A172 (cell line): ENCODE measurements at places on chromosomes 6 and 20. TPM values are rescaled to one million over a fixed set of nuclear protein-coding genes. Genes with fewer than 3 reads are reported as not detected.
A peak's percentile ranks its signal among the peaks of the same experiment; 100 is the strongest.

GRCh38 chr6:56637640-56638039 is 5.0 kb downstream of the DST start:
- DNase-seq = peak; percentile 60

DNA sequence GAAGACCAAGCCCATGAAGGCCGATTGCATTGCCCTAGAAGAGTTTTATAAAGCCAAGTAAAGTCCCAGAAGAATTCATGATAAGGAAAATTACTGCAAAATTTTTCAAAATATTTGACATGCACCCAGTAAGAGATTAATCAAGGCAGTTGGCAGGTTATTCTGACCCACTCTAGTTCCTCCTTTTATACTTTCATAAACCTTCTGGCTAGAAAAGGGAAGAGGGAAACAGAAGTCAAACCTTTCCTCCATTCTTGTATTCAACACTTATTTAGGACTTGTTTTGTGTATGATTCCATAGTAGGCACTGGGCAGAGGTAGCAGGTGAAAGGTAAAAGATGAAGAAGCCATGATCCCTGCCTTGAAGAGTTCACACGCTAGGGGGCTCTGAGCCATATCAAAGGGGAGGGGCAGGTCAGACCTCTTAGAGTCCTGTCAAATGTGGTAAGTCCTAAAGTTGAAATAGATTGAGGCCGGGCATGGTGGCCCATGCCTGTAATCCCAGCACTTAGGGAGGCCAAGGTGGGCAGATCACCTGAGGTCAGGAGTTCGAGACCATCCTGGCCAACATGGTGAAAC is 85.4 kb downstream of the NDUFAF5 start:
- no peak for DNase-seq

Gene DEF6
- total RNA-seq = not detected in 2 replicates

Gene NOTCH4
- total RNA-seq = 0.81 and 1.6 TPM in 2 replicates

Gene HTR1E
- total RNA-seq = not detected in 2 replicates

- peak; percentile 40 for DNase-seq
Measured at GRCh38 chr6:24646771-24647170, 780 bp upstream of the KIAA0319 start.

Gene CLPSL2
- total RNA-seq = 4.7 TPM in 1 of 2 replicates, not detected in the other

DNA sequence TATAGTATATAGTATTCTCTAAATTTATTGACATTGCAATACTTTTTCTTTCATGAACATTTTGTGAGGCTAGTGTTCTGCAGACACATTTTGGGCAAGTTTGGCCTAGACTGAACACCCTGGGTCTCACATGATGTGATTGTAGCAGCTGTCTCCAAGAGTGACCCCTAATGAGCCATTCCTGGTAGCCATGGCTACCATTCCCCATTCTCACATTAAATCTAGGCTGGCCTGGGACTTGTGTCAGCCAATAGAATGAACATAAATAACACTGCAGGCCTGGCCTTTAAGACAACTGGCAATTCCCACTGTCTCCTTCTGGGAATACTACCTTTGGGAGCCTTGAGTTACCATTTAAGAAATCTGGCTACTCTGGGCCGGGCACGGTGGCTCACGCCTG is 38.0 kb upstream of the TASP1 start:
- no peak for DNase-seq

DNA sequence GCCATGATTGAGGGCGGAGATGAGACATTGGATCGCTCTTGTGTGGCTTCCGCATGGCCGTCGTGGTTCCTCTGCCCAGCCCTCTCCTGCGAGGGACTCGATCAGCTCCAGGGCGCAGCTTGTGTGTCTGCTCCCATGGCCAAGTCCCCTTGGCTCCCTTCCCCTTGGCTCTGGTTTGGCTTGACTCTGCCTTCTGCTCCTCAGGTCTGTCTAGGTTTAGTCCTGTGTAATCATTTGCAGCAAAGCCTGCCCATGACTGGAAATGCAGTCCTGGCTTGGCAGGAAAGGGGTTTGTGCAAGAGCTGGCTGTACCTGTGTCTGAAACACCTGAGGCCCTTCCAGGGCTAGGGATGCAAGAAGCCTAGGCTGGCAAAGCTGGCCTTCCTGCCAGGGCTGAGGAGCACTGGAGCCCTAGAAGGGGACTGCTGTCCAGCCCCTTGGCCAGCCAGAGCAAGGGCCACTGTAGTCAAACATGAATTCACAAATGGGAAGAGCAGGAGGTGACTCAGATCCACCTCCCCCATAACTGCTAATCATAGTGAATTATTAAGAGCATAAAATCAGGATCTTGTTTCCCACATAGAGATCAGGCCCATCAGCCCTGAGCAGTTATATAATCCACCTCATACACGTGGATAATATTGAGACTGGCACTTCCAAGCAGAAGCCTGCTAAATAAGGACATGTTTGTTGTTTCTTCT is 196.8 kb downstream of the FARS2 start:
- DNase-seq = no peak

Gene PRICKLE4
- not detected in 2 replicates for total RNA-seq

DNA sequence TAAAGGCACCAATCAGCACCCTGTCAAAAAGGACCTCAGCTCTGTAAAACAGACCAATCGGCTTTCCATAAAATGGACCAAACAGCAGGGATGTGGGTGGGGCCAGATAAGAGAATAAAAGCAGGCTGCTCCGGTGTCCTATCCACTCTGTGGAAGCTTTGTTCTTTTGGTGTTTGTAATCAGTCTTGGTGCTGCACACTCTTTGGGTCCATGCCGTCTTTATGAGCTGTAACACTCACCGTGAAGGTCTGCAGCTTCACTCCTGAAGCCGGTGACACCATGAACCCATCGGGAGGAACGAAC is 7.3 kb upstream of the PXDC1 start:
- DNase-seq = no peak

Gene MRAP2
- total RNA-seq = 0.86 and 1.1 TPM in 2 replicates

DNA sequence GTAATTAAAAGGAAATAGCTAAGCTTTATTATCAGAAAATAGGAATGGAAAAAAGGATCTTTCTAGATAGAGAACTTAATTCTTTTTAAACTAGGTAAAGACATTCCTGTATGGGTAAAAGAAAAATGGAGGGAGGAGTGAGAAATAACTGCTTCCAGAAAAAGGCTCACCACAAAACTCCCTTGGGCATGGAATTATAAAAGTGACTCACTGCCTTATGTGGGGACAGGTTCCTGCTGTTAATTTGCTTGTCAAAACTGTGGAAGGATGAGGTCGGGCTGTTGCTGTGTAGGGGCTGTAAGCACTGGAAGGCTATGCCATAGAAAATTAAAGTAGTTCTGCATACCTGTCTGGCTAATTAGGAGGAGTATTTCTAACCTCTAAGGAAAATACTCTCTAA is 158.7 kb downstream of the UBE3D start:
- peak; percentile 77 for DNase-seq

DNA sequence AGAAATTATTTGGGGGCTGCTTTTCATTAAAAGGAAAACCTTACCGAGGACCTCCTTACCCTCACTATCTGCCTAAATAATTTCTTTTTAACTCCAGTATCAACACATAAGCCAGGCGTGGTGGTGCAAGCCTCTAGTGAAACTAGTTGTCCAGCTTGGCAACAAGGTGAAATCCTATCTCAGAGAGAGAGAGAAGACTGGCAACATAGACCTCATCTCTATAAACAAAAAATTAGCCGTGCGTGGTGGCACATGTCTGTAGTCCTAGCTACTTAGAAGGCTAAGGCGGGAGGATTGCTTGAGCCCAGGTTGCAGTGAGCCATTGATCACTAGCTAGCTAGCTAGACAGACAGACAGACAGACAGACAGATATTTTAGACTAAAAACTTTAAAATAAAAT is 92.5 kb downstream of the ARMC2 start:
- DNase-seq = no peak

Gene DYNLT1
- total RNA-seq = 128 and 154 TPM in 2 replicates

GRCh38 chr20:49290608-49291191 is 12.8 kb upstream of the ZNFX1 start:
- DNase-seq = no peak

Gene NNAT
- not detected in 2 replicates for total RNA-seq

Gene E2F1
- total RNA-seq = 58.7 and 68.1 TPM in 2 replicates

DNA sequence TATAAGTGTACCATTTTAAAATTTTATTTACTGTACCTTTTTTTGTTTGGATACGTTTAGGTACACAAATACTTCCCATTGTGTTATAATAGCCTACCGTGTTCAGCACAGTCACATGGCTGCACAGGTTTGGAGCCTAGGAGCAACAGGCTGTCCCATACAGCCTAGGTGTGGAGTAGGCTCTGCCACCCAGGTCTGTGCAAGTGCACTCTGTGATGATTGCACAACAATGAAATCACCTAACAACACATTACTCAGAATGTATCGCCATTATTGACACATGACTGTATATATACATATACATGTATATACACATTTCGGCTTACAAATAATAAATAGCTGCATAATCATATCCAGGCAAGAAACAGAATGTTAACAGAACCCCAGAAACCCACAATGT is 15.4 kb downstream of the SERAC1 start:
- no peak for DNase-seq

- DNase-seq = peak; percentile 100
Measured at GRCh38 chr20:1415667-1416468, 23.0 kb upstream of the FKBP1A start.

- peak; percentile 85 for DNase-seq
Measured at GRCh38 chr6:134077301-134077700, 24.9 kb upstream of the SLC2A12 start.

DNA sequence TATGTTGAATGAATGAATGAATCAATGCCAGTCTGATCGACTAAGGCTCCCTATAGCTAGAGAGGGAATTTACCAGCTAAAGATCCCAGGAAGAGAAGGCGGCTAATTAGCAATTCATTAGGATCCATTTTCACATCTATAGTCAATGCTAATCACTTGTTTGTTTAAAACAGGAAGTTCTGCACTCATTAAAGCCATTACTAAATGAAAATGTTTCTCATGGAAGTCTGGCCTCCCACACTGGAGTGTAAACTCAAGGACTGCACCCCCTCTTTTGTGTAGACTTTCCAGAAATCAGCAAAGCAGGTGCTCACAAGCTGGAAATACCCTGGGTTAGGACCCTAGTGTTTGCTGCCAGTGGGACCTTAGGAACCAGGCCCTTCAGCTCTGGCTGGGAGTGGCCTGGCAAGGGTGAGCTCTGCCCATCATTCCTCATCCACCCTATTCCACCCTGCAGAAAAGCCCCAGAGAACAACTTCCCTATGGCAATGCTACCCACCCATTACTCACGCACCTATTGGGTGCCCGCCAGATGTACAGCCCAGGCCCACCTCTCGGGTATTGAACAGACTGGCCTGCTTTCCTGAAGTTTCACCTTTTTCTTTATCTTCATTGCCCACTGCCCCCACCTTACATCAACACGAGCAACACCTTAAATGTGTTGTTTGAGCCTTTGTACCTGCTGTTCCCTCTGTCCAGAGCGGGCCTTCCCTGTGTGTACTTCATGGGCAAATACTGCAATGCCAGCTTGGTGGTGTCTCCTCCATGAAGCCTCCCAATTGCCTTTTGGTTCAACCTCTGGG is 60.8 kb downstream of the TTI1 start:
- DNase-seq = no peak

DNA sequence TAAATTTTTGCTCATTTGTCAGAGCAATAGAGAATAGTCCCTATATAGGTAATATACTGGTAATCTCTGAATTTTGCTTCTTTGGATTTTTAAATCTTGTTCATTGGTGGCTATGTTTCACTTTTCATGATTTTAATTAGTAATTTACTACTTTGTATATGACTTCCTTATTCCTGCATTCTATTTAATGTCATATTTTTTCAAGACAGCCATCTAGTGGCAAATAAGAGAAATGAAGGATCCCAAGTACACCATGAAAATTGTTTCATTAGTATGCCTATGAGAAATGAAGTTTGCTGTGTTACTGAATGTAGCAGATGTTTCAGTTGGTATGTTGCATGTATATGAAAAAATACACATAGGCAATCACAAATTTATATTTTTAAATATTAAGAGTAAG is 82.4 kb downstream of the ZNF292 start:
- peak; percentile 21 for DNase-seq

DNA sequence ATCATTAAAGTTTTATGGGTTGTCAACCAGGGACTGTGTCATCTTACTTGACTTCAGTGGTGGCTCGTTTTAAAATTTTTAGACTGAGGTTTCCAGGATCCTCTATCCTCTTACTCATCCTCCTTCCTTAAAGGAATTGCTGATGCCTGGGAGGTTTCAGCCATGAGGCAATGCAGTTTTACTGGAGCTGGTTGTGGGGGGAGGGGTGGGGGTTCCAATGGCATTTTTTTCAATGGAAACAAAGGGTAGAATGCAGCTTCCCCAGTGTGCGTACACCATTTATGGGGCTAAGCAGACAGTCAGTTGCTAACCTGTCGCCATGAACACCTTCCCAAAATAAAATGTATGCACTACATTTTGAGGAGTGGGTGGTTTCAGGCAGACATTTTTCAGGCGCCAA is 88.0 kb downstream of the METTL24 start:
- DNase-seq = peak; percentile 7

Gene LBP
- total RNA-seq = 0.55 TPM in 1 of 2 replicates, not detected in the other

DNA sequence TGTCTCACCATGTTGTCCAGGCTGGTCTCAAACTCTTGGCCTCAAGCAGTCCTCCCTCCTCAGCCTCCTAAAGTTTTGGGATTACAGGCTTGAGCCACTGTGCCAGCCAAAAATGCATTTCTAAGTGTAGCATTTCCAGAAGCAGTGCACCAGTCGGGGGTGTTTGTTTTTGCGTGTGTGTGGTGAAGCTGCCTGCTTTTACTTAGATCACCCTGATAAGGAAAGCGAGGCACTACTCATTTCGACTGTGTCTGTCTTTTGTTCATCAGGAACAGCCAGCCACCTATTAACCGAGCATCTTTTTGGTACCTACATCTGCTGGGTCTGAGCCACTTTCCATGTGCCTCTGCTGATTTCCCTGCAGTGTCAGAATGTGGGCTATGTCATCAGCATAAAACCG is 18.7 kb downstream of the SIRT5 start:
- no peak for DNase-seq

GRCh38 chr6:167858842-167859664 is 32.3 kb downstream of the AFDN start:
- DNase-seq = no peak

GRCh38 chr6:144715344-144715743 is 430.2 kb downstream of the UTRN start:
- no peak for DNase-seq

Gene FAM184A
- total RNA-seq = 3.1 and 4.6 TPM in 2 replicates

Gene TRAPPC3L
- total RNA-seq = not detected in 2 replicates

- no peak for DNase-seq
Measured at GRCh38 chr6:107198631-107199416, 83.5 kb upstream of the BEND3 start.

DNA sequence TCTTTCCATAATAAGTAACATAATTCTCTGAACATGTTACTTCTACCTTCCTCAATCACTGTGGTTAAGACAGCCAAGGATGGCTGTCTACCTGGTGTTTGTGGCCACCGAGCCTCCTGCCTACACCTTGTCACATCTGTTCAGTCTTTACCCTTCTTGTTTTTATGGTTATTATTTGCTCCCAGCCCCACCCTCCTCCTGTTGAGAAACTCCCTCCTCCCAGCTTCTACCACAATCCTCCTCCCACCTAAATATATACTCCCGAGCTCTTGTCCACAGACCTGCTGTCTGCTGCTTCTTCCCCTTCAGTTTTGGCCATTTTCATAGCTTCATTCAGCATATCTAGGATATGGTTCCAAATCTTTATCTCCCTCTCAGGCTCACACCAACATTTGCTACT is 35.7 kb upstream of the GABRR1 start:
- DNase-seq = no peak

- DNase-seq = peak; percentile 10
Measured at GRCh38 chr20:21352703-21353102, 44.6 kb downstream of the NKX2-4 start.

Gene CST5
- total RNA-seq = not detected in 2 replicates

GRCh38 chr20:49695830-49696229 is 17.8 kb downstream of the B4GALT5 start:
- DNase-seq = no peak

Gene BIRC7
- 0.19 TPM in 1 of 2 replicates, not detected in the other for total RNA-seq

- no peak for DNase-seq
Measured at GRCh38 chr20:57651881-57652605, 31.8 kb upstream of the ZBP1 start.
